Germinal center (tissue), 1 donor: ENCODE measurements at places on chromosomes 1 and 21.

- DNase-seq: peak; percentile 81
Observed at GRCh38 chr1:201447903-201448871, 20.8 kb downstream of the PHLDA3 start.

GRCh38 chr1:22048351-22049192 lies 3.9 kb upstream of the CDC42 start:
- no peak for DNase-seq

DNA sequence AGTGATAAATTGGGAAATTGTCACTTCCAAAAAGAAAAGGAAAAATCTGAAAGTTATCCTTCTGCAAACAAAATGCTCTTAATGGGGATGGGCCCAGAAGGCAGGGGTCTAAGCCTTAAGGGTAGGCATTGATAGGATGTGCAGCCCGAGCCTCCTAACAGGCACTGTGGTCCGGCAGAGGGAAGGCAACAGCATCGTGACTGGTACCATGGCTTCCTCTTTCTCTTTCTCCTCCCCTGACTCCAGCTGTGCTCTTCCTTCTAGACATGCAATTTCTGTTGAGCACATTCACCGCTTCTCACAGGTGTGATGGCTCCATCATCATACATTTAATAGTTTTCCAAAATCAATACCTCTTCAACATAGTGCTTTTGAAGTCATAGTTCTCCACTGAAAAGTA lies 91.5 kb downstream of the SELENOF start:
- no peak for DNase-seq

DNA sequence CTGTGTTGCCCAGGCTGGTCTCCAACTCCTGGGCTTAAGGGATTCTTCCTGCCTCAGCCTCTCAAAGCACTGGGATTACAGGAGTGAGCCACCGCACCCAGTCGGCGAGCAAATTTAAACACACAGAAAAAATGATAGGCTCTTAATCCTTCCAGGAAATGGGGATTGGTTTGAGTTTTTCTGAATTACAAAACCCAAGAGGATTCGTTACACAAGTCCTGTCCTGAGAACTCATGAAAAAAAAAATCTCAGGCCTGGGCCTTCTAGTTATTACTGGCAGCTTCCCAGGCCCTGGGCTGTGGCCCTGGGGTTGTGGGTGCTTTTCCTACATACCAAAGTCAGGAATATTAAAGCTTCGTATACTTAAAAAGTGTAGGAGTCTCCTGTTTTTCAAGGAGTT lies 6.3 kb upstream of the IFNGR2 start:
- DNase-seq: no peak

DNA sequence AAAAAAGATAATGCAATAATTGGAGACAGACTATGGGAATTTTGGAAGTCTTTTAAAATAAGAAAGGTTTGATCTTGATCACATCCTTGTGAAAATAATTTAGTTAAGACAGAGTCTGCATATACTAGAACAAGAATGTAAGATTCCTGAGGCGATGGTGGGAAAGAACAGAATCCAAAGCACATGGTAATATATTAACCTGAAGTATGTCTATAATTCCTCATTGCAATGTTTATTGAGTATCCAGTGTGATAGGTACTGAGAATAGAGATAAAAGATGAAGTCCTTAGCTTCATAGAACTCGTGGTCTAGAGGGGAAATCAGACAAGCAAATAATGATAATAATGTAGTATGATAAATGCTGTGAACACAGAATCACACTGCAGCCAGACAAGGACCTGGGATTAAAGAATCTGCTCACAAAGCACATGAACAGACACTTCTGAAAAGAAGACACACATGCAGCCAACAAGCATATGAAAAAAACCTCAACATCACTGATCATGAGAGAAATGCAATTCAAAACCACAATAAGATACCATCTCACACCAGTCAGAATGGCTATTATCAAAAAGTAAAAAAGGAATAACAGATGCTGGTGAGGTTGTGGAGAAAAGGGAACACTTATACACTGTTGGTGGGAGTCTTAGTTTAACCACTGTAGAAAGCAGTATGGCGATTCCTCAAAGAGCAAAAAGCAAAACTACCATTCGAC lies 6.9 kb upstream of the ANGPTL3 start:
- DNase-seq: no peak

GRCh38 chr1:97170300-97170699 lies 448.7 kb downstream of the PTBP2 start:
- no peak for DNase-seq

- DNase-seq: no peak
Observed at GRCh38 chr1:189775343-189775742, 702.3 kb downstream of the BRINP3 start.

GRCh38 chr21:35510957-35511695 lies 462.0 kb upstream of the RUNX1 start:
- no peak for DNase-seq

DNA sequence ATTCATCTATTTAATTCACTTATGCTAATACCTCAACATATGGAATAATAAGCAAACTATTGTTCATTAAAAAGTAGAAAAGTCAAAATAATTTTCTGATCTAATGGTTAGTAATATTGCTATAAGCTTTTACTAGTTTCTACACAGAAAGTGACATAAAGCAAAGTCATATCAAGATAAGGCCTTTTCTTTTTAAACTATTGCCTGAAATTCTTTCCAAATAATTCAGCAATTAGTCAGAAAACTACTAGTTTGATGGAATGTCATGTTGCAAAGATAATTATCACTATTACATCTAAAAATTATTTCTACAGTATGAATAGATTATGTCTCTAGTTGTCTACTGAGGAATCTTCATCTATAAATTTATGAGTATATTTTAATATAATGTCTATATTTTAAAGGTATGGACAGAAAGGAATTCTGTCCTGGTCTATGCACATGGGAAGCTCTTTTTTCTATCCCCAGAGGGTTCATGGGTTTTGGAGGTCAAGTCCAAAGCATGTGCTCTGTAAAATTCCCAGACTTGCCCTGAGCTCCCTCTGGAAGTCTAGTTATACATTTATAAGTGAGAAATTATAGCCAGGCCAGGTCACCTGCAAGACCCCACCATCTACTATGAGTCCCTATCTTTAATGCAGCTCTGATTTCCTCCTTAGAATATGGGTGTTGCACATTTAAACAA lies 84.6 kb upstream of the DPYD start:
- no peak for DNase-seq

GRCh38 chr1:246210756-246211155 lies 296.3 kb downstream of the SMYD3 start:
- no peak for DNase-seq

DNA sequence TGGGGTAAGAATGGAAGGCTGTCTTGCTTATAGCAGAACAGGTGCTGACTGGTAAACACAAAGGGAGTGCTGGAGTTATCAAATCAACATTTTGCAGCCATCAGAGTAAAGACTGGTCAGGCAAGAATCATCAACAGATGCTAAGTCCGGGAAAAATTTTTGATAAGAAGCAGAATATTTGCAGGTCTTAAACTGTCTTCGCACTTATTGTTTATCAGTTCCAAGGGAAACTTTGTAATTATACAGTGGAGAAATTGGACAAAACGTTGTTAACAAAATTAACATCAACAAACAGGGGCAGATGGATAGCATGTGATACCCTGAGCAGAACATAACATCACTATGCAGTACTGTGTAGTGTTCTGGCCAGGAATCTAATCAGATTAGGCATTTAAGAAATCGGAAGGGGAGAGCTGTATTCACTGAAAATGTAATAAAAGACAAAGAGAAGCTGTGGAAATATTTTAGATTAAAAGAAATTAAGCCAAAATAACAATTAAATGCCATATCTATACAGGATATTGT lies 127.1 kb downstream of the DAB1 start:
- no peak for DNase-seq

- no peak for DNase-seq
Observed at GRCh38 chr1:113999799-114000198, 20.5 kb downstream of the OLFML3 start.

- peak; percentile 48 for DNase-seq
Observed at GRCh38 chr1:86419277-86419903, 4.6 kb upstream of the CLCA2 start.

- DNase-seq: no peak
Observed at GRCh38 chr1:193156117-193156821, 30.1 kb downstream of the B3GALT2 start.

DNA sequence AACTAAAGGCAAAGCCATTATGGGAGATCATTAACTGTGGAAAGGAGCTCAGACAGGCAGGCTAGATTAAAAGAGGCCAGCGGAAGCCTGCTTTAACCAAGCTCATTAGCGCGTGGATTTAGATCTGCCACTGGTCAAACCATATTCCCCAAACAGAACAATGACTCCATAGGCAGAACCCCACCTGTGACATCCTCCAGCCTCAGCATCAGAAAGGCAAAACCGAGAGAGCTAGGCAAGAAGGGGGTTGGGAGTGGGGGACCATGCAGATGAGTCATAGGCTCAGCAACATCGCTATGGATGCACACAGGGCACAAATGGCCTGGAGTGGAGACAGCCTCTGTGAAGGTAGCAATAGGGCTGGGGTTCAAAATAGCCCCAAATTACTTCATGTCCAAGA lies 20.6 kb downstream of the MKNK1 start:
- DNase-seq: no peak

- DNase-seq: no peak
Observed at GRCh38 chr21:35619184-35619583, 441.1 kb downstream of the SETD4 start.

GRCh38 chr1:3821004-3821403 lies 24.7 kb upstream of the LRRC47 start:
- no peak for DNase-seq

- DNase-seq: peak; percentile 44
Observed at GRCh38 chr1:100523038-100523652, 14.8 kb upstream of the GPR88 start.

GRCh38 chr1:159429074-159429861 lies 2.7 kb upstream of the OR10J4 start:
- DNase-seq: no peak

- no peak for DNase-seq
Observed at GRCh38 chr1:92365378-92366039, 66.7 kb downstream of the RPAP2 start.

- no peak for DNase-seq
Observed at GRCh38 chr1:26410706-26411623, at the start of gene LIN28A. Gene LIN28A, plus strand, starts transcription at chr1:26410817. Its CDS starts 75 bp downstream, at chr1:26410892.

DNA sequence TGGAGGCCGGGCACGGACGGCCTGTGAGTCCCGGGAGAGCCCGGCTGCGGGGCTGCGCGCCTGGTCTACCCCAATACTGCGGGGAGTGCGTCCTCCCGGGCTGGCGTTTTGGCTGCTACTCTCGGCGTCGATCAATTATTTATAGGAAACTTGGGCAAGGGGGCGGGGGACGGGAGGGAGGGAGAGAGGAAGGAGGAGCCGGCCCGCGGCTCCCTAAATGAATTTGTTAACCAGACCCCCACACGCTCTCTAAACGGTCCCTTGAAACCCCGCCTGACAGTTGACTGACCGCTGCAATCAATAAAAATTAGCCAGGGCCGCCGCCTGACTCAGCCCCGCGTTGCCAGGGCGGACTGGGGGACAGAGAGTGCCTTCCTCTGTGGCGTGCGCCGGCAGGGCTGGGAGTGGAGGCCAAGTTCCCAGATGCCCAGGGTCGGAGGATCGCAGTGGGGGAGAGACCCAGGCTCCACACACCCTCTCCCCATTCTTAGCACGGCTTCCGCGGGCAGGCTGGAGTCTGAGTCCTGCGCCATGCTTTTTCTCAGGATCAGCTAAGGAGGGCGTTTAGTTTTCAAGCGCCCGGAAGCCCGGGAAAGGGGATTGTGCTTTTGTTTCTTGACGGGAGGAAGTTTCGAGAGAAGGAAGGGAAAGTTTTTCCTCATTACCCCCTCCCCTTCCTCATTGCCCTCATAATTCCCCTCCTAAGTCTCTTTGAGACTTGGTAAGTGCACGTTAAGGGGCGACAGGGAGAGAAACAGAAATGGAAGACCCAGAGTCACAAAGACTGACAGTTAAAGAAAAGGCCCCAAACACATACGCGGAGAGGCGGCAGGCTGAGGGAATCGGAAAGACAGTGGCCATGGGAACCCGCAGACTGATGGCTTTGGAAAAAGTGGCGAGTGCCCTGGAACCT lies 6.2 kb downstream of the PAX7 start:
- DNase-seq: no peak

DNA sequence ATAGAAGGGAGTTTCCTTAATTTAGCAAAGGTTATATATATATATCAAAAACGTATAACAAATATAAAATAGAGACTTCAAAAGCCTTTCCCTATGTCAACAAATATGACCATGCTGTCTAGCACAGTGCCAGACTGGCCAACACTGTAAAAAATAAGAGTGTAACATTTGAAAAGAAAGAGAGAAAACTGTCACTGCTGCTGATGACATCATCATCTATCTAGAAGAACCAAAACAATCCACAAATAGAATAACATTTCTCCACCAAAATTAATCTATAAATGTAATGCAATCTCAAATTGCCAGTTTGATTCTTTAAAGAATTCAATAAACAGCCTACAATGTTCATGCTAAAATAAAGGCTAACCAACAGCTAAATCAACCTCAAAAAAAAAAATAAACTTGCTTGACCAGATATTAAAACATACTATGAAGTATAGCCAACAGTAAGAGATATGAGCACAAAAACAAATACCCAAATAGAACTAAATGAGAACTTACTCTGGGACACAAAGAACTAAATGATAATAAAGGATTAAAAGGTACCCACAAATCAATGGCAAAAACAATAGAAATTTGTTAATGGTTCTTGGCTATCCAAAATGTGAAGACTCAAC lies 50.2 kb downstream of the ENAH start:
- DNase-seq: no peak

GRCh38 chr1:170133766-170134495 lies 11.8 kb upstream of the NTMT2 start:
- no peak for DNase-seq

- DNase-seq: no peak
Observed at GRCh38 chr1:62283986-62284385, 35.2 kb downstream of the KANK4 start.

DNA sequence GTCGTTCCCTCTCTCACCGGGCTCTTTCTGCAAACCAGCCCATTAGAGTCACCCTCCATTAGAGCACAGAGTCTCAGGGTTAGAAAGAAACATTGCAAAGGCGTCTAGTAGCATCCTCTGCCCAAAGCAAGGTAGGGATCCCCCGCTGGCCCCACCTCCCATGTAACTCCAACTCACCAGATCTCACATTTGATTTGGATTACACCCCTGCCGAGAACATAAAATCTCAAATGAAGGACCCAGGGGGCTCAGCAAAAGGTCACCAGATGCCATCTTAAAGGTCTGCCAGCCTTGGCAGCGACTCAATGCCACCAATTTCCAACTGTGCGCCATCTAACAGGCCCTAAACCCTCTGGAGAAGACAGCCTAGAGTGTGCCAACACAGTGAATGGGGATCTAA lies 14.1 kb downstream of the C1orf87 start:
- no peak for DNase-seq

DNA sequence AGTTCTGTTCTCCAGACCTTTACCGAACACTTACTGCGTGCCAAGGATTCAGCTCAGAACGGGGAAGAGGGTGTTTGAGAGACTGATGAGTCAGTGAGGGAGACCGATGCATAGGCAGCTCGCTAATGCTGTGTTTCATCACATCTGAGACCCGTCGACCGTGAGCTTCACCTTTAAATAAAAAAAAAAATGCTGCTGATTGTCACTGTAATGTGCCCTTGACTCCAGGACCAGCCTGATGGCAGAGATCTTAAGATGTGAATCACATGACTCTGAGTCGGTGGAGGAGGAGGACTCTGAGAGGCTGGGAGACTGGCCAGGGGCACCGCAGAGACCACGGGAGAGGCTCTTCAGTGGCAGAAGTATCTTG lies 28.8 kb downstream of the SPSB1 start:
- no peak for DNase-seq
